ENCODE measurements at places on chromosomes 7 and 10. TPM values are rescaled to one million over a fixed set of nuclear protein-coding genes. Genes with fewer than 3 reads are reported as not detected.

- DNase-seq: no peak
These were observed 50.3 kb downstream of the PALD1 start for GRCh38 chr10:70528741-70529362.

- DNase-seq: no peak
These were observed 55.9 kb downstream of the BAMBI start for GRCh38 chr10:28733245-28733644.

GRCh38 chr7:52826515-52827265 is 208.7 kb upstream of the POM121L12 start:
- no peak for DNase-seq

GRCh38 chr7:138542183-138542582 is 82.1 kb downstream of the TRIM24 start:
- no peak for DNase-seq

DNA sequence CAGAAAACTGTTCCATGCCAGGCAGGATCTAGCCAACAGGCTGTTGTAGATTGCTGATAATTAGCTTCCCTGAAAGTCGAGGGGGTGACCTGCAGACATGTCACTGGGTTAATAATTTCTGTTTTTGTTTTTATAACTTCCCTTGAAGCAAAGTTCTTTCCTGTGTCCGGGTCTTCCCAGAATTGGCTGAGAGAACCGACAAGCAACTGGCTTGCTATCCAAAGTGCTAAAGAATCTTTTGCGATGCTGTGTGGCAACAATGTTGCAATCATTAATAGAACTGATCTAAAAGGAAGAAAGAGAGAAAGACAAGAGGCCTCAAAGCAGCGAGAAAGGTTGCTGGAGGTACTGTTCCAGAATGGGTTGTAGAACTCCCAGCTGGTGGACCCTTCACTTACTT is 132.1 kb upstream of the DPP6 start:
- DNase-seq: no peak

DNA sequence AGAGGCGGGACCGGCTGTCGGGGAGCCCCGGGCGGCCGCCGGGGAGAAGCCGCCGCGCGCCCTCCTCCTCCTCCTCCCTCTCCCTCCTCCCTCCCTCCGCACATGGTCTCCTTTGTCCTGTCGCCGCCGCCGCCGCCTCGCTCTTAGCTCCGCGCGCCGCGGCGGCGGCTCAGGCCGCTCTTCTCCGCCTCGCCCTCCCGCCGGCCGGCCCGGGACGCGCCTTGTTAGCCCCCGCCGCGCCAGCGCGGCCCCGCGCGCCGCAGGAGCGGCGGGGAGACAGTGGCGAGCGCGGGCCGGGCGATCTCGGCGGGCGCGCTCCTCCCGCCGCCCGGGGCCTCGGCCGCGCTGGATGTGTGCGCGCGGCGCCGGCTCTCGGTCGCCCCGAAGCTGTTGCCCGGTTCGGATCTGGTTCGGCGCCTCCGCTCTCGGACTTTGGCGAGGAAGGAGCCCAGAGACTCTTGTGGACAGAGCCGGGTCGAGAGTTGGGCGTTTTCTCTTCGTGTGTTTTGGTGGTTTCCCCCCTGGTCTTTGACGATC is 437.4 kb upstream of the GALNT17 start:
- DNase-seq: peak; percentile 47

DNA sequence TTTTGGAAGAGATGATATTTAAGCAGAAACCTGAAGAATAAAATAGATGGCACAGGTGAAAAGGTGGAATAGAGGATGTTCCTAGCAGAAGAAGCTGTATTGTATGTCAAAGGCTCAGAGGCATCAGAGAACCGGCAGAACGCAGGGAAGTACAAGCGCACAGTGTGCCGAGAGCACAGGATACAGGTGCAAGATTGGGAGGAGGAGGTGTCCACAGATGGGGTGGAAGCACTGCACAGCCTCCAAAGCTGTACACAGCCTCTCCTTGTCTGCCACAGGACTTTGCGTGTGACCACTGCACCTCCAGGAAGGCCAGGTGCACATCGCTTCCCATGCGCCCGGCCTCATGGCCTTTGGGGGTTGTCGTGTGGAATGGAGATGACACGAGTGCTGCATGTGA is 23.3 kb upstream of the SEC61G start:
- no peak for DNase-seq

- DNase-seq: no peak
These were observed 35.4 kb downstream of the CHST12 start for GRCh38 chr7:2438775-2439174.

NUDT13 gene
- total RNA-seq: 3.3 TPM

UCMA gene
- total RNA-seq: not detected

- DNase-seq: no peak
These were observed 34.2 kb downstream of the SLC18A2 start for GRCh38 chr10:117275121-117275520.

PDK4 gene
- total RNA-seq: 18.9 TPM

CALHM1 gene
- not detected for total RNA-seq

WNT16 gene
- total RNA-seq: not detected

All from left colon (tissue), 2 donors.